ENCODE measurements at places on chromosomes 4 and X.

- no peak for DNase-seq
These were observed 117.4 kb upstream of the LIMCH1 start for GRCh38 chr4:41420541-41420940.

- no peak for DNase-seq
These were observed 336.5 kb downstream of the PDGFC start for GRCh38 chr4:156635051-156635450.

DNA sequence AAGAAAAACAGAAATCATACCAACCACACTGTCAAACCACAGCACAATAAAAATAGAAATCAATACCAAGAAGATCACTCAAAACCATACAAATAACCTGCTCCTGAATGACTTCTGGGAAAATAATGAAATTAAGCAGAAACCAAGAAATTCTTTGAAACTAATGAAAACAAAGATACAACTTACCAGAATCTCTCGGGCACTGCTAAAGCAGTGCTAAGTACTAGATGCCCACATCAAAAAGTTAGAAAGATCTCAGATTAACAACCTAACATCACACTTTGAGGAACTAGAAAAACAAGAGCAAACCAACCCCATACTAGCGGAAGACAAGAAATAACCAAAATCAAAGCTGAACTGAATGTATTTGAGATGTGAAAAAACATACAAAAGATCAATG, 33.2 kb downstream of the AWAT2 start:
- DNase-seq, result no peak

DNA sequence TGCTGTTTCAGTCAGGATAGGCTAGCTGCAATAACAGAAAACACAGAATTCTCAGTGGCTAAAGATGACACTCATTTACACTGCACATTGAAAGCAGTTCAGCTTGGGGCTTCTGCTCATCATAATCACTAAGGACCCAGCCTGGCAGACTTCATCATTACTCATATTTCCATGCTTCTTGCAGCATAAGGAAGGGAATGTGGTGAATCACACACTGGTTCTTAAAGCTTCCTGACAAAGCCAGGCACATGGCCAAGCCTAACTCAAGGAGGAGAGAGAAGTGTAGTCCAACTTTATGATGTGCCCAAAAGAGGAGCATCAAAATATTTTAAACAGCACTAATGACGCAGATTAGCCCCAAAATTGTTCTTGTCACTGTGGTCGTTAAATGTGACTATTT, 186.5 kb downstream of the BANK1 start:
- DNase-seq, result peak; percentile 38

DNA sequence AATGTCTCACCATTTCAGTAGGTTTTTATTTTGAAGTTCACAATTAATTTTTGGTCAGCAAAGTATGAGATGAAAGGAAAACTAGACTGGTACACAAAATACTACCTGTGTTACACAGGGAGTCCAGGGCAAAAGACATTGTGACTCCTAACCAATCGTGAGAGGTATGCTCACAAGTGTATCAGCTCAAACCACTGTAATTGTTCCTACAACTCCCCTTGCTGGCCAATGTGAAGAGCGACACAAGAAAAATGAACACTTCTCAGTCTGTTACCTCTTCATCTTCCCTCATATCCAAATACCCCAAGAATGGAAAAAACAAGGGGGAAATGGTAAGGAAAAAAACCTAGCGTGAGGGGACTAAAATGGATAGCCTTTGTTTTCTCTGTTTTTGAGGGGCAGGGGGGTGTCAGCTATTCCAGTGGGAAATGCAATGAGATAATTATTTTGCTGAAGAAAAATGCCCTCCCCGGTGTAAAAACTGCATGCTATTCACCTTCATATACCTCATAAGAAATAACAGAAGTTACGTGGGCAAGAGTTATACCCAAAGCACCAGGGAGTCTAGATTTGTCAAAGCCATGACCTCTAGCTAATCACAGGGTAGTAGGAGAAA, 30.6 kb upstream of the NSUN7 start:
- DNase-seq, result no peak

- DNase-seq, result no peak
These were observed 1.1 kb downstream of the FBXW7 start for GRCh38 chr4:152534541-152535359.

GRCh38 chrX:152896450-152896849, 1.4 kb upstream of the ZNF185 start:
- DNase-seq, result no peak

DNA sequence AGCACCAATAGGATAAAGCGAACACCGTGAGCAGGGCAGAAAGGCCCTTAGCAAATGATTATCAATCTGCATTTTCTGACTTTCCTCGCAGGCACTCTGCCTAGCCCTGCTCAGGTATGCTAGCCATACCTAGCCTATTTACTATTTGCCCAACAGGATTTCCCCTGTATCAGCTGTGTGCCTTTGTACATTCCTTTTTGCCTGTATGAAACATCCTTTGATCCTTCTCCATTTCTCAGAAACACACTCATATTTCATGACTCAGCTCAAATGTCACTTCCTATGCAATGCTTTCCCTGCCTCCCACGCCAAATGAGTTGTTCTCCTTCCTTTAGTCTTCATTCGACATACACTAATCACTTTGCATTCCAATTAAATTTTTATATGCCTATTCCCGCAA, 37.2 kb downstream of the PCDH7 start:
- DNase-seq, result no peak

DNA sequence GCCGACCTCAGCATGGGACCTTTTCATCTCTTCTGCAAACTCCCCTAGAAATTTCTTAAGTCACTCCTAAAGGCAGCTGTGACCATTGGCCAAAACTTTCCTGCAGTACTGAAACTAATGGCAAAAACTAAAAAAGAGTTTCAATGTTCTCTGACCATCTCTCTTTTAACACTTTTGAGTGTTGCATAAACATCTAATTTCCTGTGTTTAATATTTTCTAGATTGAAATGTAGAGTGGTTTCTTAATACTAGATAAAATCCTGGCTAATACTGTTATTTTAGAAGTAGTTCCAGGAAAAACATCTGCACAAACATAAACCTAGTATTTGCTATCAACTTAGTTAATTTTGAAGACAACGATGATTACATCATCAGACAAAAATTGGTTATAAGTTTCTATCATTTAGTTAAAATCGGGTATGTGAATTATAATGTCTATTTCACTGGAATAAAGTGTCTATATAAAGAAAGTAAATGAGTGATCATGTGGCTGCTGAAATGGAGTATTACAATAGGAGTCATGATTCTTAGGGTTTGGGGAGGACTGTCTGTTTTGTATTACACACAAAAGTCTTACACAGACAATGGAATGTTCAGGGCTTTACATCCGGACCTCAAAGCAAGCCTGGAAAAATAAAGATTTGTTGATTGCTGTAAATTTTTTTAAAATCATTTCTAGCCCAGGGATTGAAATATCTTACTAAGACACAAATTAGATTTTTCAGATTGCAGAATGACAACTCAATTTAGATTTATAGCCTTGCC, 1323.4 kb downstream of the C4orf33 start:
- no peak for DNase-seq

GRCh38 chr4:172786039-172786792, 382.4 kb upstream of the GALNT7 start:
- no peak for DNase-seq

DNA sequence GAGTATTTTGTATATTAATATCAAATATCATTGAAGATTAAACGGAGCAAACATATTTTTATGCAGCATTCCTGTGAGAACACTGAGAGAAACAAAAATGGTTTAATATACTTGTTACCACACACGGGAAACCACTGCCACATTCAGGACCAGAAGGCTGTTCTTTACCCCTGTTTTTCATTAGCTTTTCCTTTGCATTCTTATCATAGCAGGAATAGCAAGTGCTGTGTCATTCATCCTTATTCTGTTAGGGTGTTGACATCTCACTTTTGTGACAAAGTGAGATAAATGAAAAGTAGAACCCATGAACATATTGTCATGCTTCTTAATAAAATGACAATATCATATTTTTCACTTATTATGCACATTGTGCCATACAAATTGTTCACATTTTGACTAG, 212.4 kb upstream of the NDST4 start:
- DNase-seq, result no peak

- DNase-seq, result no peak
These were observed 50.6 kb upstream of the MAN2B2 start for GRCh38 chr4:6524436-6524835.

DNA sequence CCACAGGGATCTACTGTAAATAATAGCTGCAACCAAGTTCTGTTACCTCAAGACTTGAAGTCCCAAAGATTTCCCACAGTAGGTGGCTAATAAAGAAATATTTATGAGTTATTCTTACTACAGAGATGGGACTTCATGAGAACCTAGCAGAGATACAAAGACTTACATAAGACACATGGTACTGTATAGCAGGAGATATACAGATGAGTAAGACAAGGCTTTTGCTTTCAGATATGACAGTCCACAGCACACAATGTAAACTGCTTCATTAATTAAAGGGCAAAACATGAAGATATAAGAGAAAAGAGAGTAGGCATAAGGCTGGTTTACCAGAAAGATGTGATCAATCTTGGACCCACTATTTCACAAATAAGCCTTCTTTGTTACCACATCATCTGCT, 6.6 kb downstream of the ANKRD17 start:
- DNase-seq, result no peak

DNA sequence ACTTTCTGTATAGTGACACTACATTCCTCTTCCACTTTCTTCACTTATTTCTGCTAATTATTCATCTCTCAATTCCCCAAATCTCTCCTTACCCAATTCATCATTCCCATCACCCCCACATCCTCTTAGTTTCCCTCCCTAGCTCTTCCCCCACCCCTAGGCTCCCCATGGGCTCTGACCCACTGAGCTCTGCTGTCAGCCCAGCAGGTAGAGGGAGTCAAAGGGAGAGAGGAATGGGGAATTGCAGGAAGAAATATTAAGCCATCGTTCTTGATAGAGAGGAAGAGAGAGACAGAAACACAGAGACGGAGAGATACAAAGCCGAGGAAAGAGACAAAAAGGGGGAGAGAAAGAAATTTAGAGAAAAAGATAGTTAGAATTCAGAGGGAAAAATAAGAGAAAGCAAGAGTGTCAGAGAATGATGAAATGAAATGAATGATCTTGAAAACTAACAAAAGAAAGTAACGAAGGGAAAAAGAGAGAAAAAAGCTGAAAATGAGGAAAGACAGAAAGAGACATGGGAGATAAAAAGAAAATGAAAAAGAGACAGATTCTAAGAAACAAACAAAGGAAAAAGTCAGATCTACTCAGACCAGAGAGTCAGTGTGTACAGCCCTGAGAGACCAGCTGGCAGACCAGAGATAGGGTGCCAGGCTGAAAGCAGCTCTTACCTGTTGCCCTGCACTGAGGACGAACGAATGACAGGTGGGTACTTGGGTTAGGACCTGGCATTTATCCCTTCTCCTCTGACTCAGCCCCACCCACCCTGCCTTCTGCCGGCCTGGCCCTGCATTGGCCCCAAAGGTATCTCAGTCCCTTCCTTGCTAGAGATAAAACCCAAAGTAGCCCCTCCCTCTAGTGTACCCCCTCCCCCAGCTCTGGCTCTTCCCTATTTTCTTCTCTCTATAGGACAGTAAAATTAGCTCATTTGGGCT, at the start of gene ALAS2:
Gene ALAS2, minus strand, starts transcription at position 707 of the 935 bp plus-strand sequence. CDS start 4,977 bp downstream, outside the sequence.
- no peak for DNase-seq

DNA sequence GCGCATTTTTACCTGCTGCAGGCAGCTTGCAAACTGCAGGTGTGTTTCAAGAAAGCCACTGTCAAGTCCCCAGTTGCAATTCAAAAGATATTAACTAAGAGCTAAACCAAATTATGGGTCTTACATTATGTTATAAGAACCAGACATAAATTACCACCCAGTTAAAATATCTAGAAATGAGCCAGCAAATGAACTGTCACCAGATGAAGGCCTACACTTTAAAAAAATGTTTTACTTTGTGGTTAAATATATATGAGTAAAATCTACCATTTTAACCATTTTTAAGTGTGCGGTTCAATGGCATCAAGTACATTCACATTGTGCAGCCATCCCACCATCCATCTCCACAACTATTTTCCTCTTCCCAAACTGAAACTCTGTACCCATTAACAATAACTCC, 32.0 kb upstream of the TMEM131L start:
- DNase-seq, result no peak

GRCh38 chrX:125622899-125623298, 303.2 kb downstream of the TEX13C start:
- no peak for DNase-seq

DNA sequence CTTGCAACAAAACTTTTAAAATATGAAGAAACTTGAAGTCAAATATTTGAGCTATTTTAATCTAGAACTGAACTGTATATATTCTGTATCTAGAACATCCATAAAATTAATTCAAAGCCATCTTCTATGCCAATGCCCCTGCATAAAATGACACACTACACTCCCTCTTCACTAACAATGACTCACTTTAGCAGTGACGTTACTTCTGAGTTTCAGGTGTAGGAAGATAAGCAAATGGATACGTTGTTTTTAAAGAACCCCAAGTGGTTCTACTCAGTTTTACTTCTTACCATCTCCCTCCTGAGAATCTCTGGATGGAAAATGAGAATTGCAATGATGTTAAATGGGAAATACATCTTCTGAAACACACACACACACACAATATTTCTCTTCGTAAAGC, 45.2 kb downstream of the CXXC4 start:
- no peak for DNase-seq

- DNase-seq, result peak; percentile 88
These were observed 612 bp downstream of the MAGED2 start for GRCh38 chrX:54808109-54808604.

DNA sequence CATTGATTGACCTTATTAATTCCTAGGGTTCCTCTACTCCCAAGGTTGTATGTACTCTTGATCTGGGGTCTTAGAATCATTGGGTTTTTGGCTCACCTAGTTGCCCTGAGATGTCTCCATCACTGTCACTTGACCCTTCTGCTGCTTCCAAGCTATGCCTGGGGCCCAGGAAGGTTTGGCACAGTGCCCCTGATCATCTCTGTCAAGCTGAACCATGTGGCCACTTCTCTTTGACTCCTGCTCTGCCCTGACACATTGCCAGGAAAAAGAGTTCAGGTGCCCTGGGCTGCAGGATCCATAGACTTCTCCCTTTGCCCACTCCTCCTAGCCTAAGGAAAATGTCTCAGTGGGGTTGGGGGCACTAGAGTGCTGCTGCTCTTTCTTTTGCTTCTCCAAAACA, 3.9 kb upstream of the CHST7 start:
- DNase-seq, result no peak

- no peak for DNase-seq
These were observed 6.0 kb downstream of the STAG2 start for GRCh38 chrX:123967497-123967896.

DNA sequence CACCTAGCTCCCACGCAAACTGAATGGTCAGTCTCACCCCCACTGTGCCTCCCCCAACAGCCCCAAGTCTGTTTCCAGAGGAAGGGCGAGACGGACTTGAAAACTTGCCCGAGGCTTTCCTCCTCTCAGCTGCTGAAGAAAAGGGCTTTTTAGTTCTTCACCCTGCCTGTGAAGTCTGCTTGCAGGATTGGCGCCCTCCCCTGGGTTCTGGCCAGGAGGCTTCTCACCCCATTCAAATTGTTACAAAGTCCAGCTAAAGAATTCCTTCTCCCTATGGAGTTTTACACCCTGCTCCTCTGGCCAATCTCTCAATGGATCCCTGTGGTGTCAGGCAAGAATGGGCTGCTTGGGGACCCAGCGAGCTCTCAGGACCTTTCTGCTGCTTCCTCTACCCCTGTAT, 241.0 kb downstream of the AFF2 start:
- DNase-seq, result no peak

GRCh38 chr4:5203993-5204310, 152.7 kb downstream of the STK32B start:
- no peak for DNase-seq

Measured in left hindlimb (tissue), 1 donor.